ENCODE measurements at places on chromosomes 5 and 9.

- no peak for DNase-seq
Observed at GRCh38 chr5:105503950-105504349, 1941.4 kb upstream of the NUDT12 start.

DNA sequence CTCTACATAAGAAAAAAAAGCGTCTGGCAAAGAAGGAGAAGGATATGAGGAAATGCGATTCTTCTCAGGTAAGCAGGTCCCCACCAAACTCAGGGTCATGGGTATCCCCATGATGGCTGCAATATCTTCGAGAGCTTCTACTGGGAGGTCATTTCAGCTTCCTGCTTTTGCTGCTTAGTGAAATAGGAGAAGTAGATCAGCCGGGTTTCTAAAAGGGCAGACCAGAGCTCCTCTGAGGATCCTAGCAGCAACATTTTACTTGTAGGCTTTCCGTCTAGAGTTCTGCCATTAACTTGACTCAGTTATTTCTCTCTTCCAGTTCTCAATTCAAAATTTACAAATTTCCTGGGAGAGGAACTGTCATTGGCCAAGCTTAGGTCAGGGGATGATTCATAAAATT, 134.7 kb downstream of the DPYSL3 start:
- DNase-seq, result no peak

DNA sequence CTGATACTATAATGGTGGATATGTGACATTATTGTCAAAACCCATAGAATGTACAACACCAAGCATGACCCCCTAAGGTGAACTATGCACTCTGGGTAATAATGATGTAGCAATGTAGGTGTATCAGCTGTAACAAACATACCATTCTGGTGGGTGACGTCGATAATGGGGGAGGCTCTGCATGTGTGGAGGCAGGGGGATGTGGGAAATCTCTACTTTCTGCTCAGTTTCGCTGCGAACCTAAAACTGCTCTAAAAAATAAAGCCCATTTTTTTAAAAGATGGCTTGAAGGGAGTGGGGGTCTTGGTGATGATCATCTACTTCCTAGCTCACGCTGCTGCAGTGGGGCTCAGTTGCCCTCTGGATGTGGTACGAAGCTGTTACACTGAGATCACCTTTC, 51.1 kb downstream of the RASGEF1C start:
- no peak for DNase-seq

GRCh38 chr5:8557728-8558127, 688.8 kb downstream of the MTRR start:
- no peak for DNase-seq

- no peak for DNase-seq
Observed at GRCh38 chr5:14147210-14147609, 4.1 kb downstream of the TRIO start.

DNA sequence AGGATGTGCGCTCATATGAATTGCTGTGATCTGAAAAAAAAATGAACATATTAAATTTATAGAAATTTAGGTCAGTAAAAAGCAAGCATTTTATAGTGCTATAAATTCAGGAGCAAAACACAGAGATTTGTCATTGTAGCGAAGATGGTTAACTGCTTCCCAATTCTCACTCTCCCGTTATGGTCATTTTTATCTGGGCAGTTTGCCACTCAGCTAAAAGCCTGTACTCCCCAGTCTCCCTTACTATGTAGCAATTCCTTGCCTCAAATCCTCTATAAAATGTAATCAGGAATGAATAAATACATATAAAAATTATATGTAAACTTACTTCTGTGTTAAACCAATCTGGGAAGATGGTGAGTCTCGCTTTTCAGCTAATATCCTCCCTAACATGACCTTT, 471.5 kb downstream of the HINT1 start:
- DNase-seq, result no peak

- no peak for DNase-seq
Observed at GRCh38 chr5:180649297-180650039, at the start of gene FLT4. FLT4 (minus strand) TSS chr5:180649600; CDS start chr5:180649545, 55 bp downstream.

DNA sequence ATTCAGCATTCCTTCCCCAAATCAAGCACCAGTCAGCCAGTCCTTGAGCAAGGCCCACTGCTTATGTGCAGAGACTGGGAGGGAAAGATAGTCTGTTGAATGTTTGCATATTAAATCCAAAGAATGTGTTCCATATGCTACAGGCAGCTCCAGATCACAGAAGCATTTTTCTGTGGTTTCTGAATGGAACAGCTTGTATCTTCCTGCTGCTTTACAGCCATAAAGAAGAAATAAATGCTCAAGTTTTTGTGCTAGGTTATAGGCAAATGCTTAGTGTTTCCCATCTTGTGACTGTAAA, 310.3 kb downstream of the TRIM36 start:
- DNase-seq, result no peak

GRCh38 chr5:59746241-59746765, 147.2 kb downstream of the PDE4D start:
- DNase-seq, result peak; percentile 93

DNA sequence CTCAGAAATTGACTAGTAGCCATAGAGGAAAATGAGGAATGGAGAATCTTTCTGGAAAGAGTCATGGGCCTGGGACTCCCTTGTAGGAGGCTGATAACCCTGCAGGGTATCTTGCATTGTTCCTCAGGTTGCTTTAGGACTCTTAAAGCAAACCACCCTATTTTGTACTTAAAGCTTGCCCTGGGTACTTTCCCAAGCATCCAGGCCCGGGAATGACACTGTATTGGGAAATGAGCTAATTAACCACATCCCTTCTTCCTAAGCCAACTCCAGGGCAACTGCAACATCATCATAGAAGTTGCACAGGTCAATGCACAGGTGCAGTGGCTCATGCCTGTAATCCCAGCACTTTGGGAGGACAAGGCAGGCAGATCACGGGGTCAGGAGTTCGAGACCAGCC, 55.9 kb downstream of the UGCG start:
- DNase-seq, result no peak

DNA sequence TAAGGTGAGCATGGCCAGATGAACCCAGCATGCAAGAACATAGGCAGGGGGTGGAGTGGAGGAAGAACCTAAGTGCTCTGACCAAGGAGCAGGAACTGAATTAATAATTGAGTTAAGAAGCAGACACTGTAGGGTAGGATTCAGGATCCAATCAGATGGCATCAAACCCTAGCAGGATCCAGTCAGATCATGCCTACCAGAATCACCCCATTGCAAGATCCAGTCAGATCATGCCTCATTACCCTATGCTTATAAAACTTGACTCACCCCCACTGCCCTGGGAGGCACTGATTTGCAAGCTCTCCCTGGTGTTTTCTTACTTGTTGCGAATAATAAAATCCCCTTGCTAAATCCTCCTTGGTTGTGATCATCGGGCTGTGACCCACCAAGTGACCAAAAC, 19.7 kb downstream of the TUSC1 start:
- no peak for DNase-seq

GRCh38 chr9:131246618-131247017, 29.7 kb downstream of the FAM78A start:
- DNase-seq, result no peak

DNA sequence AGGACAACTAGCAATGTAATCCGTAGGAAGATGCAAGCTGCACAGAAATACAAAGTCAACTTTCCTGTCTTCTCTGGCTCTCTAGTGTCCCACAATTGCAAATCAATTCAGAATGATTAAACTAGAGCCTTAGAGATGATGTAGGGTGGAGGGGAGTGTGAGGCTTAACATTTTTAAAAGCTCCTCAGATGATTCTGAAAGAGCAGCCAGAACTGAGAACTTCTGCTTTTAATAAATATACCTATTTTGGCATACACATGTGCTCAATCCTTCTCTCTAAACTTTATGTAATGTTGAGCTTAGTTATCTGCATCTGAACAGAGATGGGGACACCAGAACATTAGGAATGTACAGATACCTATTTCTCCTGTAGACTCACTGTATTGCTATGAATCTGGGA, 139.9 kb upstream of the APC start:
- no peak for DNase-seq

DNA sequence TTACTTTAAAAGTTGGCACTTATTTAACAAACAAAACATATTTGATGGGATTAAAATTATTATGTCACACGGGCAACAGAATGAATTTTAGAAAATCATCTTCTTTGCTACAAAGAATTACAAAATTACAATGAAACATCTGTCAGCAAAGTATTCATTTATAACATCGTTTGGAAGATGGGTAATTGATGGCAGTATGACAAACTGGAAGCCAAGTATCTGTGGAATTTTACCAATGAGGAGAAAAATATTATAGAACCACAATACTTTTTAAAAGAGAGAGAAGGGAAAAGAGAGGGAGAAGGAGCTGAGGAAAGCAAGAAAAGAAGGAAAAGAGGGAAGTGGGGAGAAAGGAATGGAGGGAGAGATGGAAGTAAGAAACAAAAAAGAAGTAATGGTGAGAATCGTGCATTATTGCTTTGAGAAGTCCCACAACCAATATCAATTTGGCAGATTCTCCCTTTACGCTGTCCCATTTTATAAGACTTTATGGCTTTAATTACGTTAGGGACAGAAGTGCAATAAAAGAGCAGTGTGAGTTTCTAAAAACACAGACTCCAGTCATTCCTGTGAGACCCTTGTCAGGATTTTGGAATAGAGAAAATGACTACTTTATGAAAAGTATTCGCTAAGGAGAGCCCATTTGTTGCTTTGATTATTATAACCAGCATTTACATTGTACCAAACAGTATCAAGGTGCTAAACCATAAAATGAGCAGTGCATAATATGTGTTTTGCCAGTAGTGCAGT, 76.7 kb downstream of the LURAP1L start:
- no peak for DNase-seq

DNA sequence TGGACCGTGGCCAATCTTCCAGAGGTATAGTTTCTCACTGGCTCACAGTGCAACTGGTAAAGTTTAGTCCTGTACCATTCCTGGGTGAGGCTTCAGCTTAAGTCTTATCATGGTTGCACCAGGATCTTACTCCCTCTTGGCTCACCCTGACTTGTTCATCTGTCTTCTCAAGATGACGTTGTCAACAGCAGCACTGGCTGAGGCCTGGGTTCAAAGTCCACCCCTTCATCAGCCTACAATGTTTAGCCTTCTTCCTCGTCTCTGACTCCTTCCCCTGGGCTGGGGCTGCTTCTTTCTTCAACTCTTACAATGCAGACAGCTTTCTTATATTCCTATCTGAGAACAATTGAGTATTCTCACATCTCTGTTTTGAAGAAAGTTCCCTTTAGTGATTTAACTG, 311.1 kb upstream of the CLINT1 start:
- no peak for DNase-seq

DNA sequence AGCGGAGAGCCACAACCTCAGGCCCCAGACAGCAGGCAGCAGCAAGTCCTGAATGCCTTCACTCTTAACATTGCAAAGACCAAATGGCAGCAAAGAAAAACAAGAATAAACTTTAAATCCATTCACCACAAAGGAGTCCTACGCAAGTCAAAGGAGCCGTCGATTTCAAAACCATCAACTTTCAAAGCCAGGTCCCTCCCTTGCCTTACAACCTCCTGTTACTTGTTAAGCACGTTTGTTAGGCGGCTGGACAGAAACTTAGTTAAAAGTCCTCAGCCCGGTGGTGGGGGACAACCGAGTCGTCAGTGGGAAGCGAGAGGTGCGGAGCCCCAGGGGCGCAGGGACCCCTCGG, 938 bp downstream of the LPAR1 start:
- peak; percentile 3 for DNase-seq

DNA sequence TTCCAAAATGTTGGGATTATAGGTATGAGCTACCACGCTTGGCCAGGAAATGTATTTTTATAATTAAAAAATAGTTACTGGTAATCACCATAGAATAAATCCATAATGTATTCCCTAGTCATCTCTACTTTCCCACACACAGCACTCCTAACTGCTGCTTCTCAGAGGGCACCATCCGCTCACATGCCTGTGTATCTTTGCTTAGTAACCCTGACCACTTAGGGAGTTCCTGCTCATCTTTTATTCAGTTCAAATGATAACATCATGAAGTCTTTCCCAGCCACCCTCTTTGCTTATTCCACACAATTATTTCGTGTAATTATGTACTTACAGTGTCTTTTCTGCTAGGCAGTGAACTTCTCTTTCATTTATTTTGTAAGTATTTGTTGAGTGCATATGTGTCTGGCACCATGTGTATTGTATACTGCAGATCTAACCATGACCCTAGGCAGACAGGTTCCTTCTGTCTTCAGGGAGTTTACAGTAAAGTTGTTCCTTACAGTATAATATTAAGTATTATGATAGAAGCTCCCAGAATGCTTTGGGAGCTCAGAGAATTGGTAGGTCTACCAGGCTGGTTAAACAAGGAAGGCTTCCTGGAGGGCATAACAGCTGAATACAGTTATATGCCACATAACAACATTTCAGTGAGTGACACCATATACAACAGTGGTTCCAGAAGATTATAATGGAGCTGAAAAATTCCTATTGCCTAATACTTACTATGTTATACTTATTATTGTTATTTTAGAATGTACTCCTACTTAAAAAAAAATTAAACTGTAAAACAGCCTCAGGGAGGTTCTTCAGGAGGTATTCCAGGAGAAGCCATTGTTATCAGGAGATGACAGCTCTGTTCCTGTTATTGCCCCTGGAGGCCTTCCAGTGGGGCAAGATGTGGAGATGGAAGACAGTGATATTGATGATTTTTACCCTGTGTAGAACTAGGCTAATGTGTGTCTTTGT, 39.2 kb downstream of the DCAF10 start:
- no peak for DNase-seq

GRCh38 chr5:104635227-104635626, 1072.6 kb upstream of the NUDT12 start:
- no peak for DNase-seq

GRCh38 chr9:108783326-108783725, 72.5 kb downstream of the ACTL7B start:
- DNase-seq, result no peak

DNA sequence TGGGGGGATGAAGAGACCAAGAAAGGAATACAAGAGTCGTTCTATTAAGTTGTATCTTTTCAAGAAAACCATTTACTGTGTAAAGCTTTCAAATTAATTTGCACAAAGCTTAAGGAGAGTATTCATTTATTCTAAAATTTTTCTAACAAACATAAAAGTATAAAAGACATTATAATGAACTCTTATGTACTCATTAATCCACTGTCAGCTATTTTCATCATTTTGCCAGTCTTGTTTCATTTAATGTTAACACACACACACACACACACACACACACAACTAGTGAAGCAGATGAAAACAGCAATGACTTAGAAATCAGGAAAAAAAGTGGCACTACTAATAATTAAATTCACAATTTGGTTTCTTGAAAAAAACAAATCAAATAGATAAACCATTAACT, 176.7 kb downstream of the TLE1 start:
- DNase-seq, result no peak

DNA sequence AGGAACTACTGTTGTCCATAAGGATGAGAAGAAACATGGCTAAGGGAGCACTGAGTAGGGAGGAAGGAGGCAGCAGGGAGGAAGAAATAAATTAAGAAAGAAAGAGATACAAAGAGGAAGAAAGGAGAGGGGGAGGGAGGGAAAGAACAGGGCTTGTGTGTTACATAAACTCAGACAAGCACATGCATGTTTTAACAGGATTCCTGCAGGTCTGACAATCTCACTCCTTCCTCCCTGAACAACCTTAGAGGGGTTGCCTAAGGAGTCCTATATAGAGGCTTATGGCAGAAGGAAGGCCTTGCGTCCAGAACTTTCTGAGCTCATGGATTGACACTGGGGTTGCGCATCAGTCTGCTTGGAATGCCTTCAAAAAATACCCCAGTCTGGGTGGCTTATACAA, 4.2 kb upstream of the KCNIP1 start:
- DNase-seq, result no peak

- no peak for DNase-seq
Observed at GRCh38 chr5:78555870-78556269, 92.7 kb downstream of the LHFPL2 start.
